ENCODE measurements at places on chromosomes 3 and 15.

DNA sequence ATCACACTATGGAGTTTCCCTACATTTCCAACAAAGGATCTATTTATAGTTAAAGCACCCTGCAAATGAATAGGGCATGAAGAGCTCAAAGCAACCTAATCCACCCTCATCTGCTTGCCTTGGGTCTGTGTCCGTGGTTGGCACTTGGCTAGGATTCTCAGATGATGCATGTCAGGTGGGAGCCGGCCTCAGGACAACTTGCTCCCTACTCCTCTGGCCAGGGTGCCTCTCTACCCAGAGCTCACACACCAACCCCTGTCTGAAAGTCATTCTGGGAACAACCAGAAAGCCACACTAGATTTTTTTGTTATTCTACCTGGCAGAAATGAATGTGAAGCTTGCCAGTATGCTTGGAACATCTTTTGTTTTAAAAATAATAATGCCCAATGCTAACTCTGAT lies 13.2 kb downstream of the ARHGEF3 start:
- no peak for DNase-seq

- no peak for DNase-seq
Measured at GRCh38 chr3:2783261-2783660, 326.9 kb downstream of the IL5RA start.

DNA sequence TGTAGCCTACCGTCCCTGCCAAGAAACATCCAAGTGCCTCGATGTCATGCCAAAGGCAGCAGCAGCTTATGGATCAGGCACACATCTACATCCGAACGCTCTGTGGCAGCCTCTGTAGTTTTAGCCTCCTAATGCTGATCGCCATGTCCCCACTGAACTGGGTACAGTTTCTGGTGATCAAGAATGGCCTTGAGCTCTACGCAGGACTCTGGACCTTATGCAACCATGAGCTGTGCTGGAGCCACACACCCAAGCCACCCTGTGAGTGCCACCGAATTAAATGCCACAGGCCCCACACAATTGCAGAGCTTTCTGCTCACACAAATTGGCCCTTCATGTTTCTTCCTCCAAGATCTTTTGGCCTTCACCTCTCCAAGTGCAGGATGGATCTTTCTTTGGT lies 543 bp downstream of the TMEM202 start:
- DNase-seq, result no peak

- DNase-seq, result peak; percentile 53
Measured at GRCh38 chr15:38670128-38671005, 105.8 kb upstream of the RASGRP1 start.

GRCh38 chr15:77455696-77456321 lies 35.1 kb downstream of the HMG20A start:
- no peak for DNase-seq

GRCh38 chr3:45596290-45596791 lies 1.8 kb downstream of the LIMD1 start:
- DNase-seq, result no peak

DNA sequence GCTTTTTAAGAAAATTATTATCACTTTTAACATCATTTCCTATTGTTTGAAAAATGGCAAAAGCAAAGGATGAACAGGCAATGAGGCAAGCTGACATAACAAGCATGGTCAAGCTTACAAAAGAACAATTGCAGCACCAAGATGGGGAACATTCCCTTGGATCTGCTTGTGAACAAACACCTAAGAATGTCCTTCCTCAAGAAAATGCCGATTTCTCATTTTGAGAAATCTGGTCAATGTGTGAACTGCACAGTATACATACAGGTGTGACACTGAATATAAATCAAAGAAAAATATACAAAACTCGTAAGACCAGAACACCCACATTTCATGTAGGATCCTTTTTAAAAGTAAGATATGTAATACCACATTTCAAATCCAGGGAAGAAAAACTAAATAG lies 58.9 kb downstream of the LRRFIP2 start:
- no peak for DNase-seq

- DNase-seq, result no peak
Measured at GRCh38 chr15:68717951-68718350, 102.7 kb downstream of the ANP32A start.

DNA sequence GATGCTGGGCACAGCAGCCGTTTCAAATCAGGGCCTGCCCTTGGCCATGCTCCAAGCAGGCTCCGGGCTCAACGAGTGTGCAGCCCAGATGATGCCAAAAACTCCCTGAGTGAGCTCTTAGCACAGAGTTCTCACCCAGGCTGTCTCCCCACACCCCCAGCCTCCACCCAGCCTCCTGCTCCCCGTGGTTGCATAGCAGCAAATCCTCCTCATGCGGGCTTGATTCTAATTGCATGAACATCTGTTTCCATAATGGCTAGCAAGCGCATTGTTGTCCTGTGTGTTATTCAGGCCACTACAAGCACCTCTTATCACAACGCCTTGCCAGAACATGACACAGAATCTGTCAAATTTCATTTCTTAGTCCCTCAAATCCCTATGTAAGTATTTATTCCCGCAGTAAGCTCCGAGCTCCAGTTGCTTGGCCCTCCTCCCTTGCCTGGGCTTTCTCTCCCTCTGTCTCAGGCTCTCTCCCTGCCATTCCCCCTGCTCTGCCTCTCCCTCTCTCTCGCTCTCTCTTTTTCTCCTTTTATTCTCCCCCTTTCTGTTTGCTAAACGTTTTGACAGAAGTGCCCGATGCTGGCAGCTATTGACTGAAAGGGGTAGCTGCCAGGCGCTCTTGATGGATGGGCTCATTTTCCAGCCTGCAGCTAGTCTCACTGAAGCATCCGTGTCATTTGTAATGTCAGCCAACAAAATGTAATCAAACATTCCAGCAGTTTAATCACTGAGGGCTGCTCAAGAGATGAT lies 306.5 kb downstream of the IL20RB start:
- DNase-seq, result no peak

DNA sequence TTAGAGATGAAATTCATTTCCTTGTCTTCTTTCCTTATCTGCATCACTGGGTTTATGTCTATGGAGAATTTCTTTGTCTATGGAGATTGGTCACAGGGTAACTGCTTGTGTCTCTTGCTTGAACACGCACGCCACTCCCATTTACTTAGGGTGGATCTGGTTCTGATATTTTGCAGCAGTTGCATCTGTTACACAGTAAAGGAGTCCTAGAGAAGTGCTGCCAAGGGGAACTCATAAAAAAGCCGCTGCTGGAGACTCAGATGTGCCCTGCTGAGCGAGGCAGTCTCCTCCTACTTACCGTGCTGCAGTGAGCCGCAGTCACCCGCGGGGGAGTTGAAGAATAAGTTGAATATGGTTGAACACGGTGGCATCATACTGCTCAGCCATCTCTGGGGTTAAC lies 105.2 kb upstream of the KLHL25 start:
- DNase-seq, result no peak

DNA sequence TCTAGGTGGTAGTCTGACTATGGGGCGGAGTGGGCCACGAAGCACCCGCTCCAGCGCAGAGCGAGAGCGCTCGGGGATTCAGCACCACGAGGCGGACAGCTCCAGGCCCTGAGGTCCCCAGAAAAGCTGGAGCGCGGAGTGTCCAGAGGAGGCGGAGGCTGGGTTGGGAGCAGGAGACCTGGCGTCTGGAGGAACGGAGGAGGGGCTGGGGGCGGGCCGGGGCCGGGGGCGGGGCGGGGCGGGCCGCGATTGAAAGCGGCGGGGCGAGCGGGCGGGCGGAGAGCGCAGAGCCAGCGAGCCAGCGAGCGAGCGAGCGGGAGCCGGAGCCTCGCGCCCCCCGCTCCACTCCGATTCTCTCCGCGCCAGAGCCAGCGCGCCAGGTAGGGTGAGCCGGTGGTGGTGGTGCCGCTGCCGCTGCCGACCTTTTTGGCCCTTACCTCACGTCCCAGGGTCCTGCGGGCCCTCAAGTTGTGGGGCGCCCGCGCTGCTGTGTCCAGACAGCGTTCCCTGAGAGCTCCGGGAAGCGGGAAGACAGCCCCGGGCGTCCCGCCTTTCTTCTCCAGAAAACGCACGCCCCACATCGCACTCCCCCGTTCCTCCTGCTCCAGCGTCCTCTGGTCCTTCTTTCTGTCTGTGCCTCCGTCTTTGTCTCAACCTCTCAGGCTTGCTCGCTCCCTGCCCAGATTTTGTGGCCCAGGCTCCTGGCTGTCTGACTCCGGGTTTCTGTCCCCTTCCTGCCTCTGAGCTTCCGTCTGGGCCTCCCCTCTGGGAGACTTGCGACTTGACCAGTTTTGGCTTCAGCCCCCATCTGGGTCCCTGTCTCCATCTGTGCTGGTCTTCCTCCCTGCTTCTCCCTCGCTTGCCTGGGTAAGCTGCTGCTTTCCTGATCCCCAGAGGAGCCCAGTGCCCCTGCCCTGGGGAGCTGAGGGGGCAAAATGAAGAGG lies at the start of gene GRM2:
TSS of gene GRM2 (plus strand) at position 281 of the 944 bp plus-strand sequence. CDS start 1,916 bp downstream, outside the sequence.
- DNase-seq, result no peak

DNA sequence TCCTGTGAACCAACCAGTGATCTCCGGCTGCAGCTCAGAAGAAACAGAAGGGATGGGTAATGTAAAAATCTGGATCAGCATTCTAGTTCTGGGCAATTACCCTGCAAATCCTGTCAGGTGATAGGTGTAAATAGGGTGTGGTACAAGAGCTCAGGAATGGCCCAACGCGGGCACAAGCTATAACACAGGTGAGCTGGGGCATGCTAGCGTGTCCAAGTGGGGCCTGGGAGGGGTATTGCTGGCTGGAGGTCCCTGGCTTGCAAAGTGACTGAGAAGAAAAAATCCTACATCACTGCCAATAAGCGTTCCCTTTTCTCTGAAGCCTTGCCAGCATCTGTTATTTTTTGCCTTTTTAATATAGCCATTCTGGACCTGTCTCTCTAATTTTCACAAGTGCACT lies 9.7 kb upstream of the CHST2 start:
- no peak for DNase-seq

- DNase-seq, result no peak
Measured at GRCh38 chr15:96695426-96695825, 364.9 kb downstream of the NR2F2 start.

- no peak for DNase-seq
Measured at GRCh38 chr3:156483426-156483825, 71.5 kb downstream of the SSR3 start.

DNA sequence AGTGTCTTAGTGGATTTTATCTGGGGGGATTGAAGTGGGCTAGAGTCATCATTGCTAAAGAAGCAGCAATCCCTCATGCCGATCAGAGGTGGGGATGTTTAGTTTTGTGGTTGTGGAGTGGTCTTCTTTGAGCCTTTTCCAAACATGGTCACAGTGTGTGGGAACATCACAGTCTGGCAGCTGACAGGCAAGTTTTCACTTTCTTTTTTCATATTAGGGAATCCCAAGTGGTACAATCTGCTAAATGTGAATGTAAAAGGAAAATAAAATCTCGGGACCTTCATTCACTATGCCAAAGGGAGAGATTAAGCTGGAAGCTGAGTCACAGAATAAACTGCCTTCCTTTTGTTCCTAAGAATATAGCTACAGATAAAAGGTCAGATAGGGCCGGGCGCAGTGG lies 10.4 kb upstream of the CX3CR1 start:
- no peak for DNase-seq

DNA sequence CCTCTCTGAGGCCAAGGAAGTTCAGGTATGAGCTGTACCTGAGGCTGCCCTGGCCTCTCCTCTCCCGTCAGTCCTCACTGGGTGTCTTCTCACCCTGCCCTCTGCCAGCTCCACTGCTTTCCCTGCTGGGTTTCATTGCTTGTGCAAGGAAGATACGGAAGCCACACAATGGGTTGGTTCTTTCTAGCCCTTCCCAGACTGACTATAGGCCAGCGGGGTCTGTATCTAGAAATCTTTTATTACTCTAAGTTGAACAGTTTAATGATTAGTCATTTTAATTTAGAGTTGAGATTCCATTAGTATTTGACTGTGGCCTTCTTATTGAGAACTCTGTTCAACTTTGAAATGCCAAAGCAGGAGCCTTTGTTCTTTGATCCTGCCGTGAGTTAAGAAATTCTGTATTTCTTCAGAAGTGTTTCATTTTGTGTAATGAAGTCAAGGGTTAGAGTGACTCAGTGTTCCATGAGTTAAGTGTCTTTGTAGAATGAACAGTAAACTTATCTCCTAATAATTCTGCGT lies 16.2 kb downstream of the C3orf62 start:
- DNase-seq, result no peak

GRCh38 chr15:98131924-98132323 lies 171.4 kb downstream of the ARRDC4 start:
- DNase-seq, result no peak

- DNase-seq, result no peak
Measured at GRCh38 chr3:122097141-122097540, 42.0 kb downstream of the CD86 start.

- no peak for DNase-seq
Measured at GRCh38 chr3:139251529-139251928, 92.3 kb upstream of the MRPS22 start.

GRCh38 chr3:72306800-72307341 lies 521.9 kb upstream of the PROK2 start:
- DNase-seq, result no peak

DNA sequence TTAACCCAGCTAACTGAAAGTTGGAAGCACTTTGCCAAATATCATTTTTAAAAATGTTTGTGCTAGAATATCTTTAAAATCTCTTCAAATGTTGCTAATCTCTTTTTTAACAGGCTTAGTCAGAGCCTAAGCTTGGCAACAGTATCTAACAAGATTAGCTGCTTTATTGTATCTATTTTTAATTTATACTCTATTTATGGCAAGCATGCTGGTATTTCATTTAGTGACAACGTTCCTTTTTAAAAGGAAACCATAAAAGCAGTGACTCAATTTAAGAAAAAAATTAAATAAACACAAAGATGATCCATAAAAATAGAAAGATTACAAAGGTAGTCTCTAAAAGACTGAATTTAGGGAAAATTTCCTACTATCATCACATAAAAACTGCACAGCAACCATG lies 40.5 kb downstream of the SLC12A6 start:
- no peak for DNase-seq

GRCh38 chr3:127071597-127072001 lies 88.7 kb downstream of the PLXNA1 start:
- no peak for DNase-seq

DNA sequence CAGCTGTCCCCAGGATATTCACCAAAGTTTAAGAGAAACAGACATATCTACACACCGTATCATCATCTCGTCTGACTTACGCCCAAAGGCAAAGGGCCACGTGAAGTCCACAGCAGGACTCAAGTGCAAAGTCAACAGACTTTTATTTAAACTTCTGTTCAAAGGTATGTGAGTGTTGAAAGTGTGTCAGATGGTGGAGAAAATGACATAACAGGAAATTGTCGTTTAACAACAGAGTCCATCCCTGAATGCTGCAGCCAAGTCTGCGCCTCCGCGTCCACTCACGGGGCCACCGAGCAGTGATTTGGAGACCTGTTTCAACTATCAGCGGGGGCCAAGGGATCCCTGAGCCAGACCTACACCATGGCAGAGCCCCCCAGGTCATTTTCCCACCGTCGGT lies 165.6 kb downstream of the XXYLT1 start:
- DNase-seq, result no peak

GRCh38 chr15:27936164-27936563 lies 163.0 kb downstream of the OCA2 start:
- DNase-seq, result no peak

DNA sequence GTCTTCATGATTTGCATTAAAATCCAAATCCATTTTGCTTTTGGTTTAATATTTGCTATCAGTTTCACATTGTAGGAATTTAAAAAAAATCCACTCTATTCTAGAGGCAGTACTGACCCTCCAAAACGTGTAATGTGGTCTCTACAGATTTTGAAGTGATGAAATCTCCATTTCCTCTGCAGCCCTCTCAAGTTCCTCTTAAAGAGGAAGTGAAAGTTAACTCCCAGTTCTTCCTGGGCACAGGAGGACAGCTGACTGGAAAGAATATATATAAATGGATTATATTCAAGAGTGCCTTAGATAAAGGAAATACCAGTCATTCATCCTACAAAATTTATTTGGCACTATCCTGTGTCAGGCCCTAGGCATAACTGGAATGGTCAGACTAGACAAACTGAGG lies 83.5 kb upstream of the PLCL2 start:
- DNase-seq, result no peak
